NCI-H1930 (cell line): ENCODE measurements at places on chromosomes 12 and 14.
A peak's percentile ranks its signal among the peaks of the same experiment; 100 is the strongest.

DNA sequence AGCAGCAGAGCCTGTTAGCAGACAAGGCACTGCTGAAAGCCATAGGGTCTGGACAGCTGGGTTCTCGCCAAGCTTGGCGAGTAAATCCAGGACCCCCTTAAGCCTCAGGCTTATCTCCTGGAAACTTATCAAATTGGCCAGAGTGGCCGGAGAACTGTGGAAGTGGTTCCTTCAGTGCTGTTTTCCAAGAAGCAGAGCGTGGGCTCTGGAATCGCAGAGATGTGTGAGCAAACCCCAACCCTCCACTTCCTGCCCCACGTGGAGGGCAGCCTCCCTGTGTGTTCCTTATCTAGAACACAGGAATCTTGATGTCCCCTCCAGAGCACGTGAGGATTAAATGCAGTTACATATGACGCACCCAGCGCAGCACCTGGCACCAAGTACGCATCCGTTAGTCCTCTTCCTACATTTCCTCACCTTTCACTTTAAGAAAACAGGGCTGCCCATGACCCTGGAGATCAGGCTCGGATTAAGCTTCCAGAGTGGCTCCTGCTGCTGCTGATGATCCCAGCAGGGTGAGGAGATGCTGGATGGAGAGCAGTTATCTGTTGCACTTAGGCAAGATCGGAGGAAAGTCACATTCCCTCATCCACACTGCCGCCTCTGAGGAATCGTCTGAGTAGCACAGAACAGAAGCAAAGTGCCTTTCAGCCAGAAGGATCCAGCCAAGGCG is 35.0 kb downstream of the MMAB start:
- no peak for DNase-seq

GRCh38 chr14:55117803-55118441 is 11.1 kb upstream of the LGALS3 start:
- DNase-seq: no peak

- DNase-seq: no peak
Observed at GRCh38 chr12:115223322-115223721, 539.3 kb upstream of the TBX3 start.

- DNase-seq: no peak
Observed at GRCh38 chr12:54053751-54054741, at the start of gene HOXC4. HOXC4 (plus strand) TSS chr12:54053835; CDS start chr12:54053923, 88 bp downstream.

DNA sequence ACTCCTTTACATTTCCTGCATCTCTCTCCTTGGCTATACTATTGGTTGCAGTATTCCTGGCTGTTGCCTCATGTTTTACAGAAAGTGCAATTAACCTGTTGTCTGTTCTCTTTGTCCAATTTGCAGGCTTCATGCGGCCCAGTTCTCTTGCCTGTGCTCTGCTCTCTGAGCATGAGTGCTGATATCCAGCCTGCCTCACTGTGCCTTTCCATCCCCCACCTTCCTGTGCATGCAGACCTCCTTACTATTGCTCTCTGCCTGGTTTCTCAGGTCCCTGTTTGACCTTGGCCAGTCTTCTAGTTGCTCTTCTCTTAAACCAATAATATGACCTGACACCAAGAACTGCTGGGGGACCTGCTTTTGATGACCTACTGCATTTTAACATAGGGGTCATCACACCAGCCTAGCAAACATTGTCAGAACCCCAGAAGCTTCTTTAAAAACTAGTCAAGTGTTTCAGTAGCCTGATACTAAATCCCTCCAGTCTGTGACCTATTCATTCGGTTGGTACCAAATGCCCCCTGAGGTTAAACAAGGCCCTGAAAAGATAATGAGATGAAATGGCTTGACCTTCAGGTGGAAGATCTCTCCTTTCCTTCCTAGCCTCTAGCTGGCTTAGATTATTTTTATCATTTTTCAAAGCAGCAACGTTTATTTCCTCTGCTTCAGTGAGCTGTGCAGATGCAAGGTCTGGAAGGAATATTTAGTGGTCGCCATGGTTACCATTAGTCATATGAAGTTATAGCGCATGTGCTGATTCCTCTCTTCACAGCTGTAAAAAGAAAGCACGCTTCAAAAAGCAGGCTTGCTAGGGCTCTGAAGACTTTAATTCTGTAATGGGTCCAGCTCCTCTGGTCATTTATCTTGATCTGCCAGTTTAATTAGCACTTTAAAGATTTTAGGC is 216.5 kb downstream of the PHLDA1 start:
- no peak for DNase-seq

DNA sequence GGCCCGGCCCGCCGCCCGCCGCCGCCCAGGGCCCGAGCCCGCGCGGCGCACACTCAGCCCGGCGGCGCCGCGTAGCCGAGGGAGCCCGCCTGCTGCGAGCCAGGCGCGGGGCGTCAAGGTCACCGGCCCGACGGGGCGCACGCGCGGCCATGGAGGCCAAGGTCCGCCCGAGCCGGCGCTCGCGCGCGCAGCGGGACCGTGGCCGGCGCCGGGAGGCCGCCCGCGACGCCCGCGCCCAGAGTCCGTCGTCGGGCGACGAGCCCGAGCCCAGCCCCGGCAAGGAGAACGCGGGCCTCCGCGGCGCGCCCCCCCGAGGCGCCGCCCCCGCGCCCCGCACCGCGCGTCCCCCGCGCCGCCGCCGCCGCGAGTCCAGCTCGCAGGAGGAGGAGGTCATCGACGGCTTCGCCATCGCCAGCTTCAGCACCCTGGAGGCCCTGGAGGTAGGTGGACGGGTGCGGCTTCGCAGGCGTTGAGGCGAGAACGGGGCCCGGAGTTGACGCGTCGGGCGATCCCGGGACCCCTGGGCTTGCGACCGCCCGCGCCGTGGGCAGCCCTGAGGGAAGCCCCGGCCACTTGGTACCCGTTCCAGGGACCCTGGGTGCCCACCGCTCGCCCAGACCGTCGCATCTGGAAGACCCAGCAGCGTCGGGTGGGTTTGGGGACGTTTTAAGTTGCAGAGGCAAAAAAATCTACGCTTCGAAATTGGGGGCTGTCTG is 629 bp downstream of the FBRSL1 start:
- DNase-seq: no peak

DNA sequence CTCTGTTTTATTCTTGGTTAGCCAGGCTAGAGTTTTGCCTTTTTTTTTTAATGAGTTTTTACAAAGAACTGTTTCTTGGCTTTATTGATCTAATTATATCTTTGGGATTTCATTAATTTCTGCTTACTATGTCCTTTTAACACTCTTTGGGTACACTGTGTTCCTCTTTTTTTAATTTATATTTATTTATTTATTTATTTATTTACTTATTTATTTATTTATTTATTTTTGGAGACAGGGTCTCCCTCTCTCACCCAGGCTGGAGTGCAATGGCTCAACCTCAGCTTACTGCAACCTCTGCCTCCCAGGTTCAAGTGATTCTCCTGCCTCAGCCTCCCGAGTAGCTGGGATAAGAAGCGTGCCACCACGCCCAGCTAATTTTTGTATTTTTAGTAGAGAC is 15.1 kb upstream of the MARK3 start:
- DNase-seq: no peak

- peak; percentile 91 for DNase-seq
Observed at GRCh38 chr14:61608245-61609165, 86.8 kb upstream of the HIF1A start.

- DNase-seq: peak; percentile 72
Observed at GRCh38 chr14:57122129-57122528, 146.6 kb downstream of the EXOC5 start.

- DNase-seq: no peak
Observed at GRCh38 chr14:99360774-99361595, 89.0 kb upstream of the BCL11B start.

DNA sequence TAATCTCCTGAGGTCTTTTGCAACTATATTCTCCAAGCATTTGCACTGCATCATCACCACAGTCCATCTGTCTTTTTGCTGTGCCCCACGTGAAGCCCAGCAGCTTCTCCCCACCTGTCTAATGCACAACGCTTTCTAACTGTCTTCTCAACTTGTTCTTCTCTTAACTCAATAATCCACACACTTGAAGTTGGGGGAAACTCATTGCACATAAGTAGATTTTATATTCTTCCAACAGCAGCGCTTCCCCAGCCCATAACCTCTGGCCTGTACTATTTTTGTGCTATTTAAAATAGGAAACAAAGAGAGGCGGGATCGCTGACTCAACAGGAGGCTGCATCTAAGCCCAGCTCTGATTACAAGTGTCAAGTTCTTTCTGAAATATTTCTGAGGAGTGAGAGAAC is 226.7 kb downstream of the GXYLT1 start:
- DNase-seq: no peak

- DNase-seq: no peak
Observed at GRCh38 chr12:120067901-120068300, 48.7 kb downstream of the RAB35 start.

- DNase-seq: no peak
Observed at GRCh38 chr12:106774808-106775524, 484 bp downstream of the RIC8B start.

DNA sequence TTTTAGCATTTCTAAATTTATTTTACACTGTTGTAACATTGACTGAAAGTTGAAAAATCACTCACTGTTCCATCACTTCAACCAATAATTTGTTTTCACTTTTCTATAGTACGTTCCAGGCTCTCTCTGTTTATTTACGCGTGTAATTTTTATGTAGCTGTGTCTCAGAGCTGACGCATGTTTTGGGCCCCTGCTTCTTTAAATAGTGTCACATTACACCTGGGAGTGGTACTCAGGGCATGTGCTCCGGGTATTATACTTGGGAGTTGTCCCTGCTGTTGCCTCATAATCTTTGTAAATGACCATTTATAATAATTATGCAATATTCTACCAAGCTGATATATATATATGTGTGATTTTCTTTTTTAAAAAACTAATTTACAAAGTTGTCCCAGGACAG is 132.8 kb upstream of the CPM start:
- DNase-seq: no peak

- no peak for DNase-seq
Observed at GRCh38 chr12:30976206-30976605, 49.7 kb downstream of the TSPAN11 start.

DNA sequence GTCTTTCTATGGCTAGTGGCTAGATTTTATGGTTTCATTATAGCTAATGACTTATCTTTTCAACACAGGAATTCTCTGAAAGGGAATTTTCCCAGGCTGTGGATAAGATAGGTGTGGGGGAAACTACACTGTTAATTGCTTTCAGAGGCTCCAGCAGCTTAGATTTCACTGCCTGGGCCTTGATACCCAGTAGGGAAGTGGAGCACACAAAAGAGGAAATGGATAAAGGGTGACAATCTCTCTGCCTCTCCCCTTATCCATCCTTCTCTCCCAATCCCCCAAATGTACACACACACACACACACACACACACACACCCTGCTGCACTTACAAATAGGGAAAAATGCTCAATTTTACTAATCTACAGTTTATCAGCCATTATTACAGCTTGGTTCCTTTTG is 19.1 kb downstream of the SIX4 start:
- no peak for DNase-seq

GRCh38 chr12:11716794-11717518 is 67.5 kb downstream of the ETV6 start:
- no peak for DNase-seq

DNA sequence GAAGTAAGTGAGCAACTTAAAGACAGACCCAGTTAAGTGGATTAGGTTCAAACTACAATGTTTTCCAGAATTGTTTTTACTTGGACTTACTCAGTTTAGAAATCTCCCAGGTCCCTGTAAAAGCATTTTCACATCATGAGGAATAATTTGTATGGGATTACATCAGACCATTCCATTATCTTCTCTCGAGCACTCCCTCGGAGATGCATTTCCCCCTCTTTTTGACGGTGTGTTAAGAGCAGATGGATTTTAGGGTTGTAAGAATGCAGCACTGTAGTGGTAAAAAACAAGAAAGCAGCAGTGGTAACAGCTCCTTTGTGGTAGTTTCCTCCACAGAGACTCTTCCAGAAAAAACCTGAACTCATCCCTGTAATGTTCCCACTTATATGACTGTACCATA is 488.4 kb downstream of the BCAT1 start:
- no peak for DNase-seq

DNA sequence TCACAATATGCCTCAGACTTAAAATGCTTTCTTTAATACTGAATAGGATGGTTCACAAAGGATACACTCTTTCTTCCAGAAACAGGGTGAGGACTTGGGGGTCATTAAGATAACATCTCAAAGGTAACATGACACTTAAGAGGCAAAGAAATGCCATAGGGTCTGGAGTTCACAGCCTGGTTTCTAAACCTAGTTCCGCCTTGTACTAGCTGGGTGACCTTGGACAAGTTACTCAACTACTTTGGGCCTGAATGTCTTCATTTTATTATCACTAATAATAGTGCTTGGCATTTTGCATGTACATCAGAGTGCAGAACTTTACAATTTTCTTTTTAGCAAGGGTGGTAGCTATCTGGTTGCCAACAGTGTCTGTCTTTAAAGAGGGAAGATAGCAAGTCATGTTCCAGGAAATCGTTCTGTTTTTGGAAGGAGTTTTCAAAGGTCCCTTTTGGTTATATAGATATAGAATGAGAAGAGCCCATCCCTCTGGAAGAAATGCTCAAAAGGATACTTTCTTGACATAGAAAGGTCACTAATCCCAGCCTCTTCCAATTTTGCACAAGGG is 257.8 kb downstream of the NUAK1 start:
- DNase-seq: no peak

- DNase-seq: peak; percentile 88
Observed at GRCh38 chr12:63843721-63844390, 644 bp upstream of the SRGAP1 start.

- peak; percentile 69 for DNase-seq
Observed at GRCh38 chr12:75908961-75909605, 122.5 kb downstream of the PHLDA1 start.

DNA sequence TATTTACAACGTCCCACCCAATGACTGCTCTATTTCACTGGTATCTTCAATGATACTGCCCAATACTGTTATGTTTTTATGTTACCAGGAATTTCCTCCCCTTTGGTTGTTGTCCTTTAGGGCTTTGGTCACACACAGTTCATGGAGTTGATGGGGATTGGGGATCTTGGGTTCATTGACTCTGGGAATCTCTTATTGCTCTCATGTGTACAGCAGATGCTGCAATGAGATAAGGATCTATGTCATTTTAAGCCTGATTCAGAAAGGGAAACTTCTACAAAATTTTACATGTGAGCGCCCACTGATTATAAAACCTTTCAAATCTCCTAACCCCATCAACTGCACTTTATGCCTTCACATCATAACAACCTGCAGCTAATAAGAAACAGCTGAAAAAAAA is 67.2 kb downstream of the FAR2 start:
- no peak for DNase-seq

GRCh38 chr12:117470804-117471203 is 109.4 kb upstream of the NOS1 start:
- DNase-seq: no peak

- no peak for DNase-seq
Observed at GRCh38 chr12:93341409-93342049, 36.2 kb upstream of the NUDT4 start.

- no peak for DNase-seq
Observed at GRCh38 chr14:81138429-81138828, 82.3 kb downstream of the GTF2A1 start.

GRCh38 chr14:32109676-32110547 is 32.8 kb downstream of the ARHGAP5 start:
- no peak for DNase-seq

GRCh38 chr14:102545461-102546265 is 36.1 kb upstream of the ANKRD9 start:
- DNase-seq: no peak
